ENCODE measurements at places on chromosomes 1 and 21.

DNA sequence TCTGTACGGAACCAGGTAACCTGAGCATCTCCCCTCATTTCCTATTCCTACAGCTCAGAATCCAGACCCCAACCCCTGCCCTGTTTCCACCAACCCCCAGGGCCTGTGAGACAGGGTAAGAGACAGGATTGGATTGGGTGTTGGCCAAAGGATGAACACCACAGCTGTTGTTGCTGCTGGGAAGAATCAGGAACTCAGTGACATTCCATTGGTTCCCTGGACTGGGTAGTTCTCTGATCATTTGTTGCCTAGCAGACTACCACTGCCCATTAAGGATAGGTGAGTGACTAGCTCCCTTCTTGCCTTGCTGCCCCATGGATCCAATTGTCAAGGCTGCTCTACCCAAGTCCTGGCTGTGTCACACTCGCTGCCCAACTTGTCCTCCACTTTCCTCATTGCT lies 10.0 kb downstream of the NCSTN start:
- DNase-seq: no peak

DNA sequence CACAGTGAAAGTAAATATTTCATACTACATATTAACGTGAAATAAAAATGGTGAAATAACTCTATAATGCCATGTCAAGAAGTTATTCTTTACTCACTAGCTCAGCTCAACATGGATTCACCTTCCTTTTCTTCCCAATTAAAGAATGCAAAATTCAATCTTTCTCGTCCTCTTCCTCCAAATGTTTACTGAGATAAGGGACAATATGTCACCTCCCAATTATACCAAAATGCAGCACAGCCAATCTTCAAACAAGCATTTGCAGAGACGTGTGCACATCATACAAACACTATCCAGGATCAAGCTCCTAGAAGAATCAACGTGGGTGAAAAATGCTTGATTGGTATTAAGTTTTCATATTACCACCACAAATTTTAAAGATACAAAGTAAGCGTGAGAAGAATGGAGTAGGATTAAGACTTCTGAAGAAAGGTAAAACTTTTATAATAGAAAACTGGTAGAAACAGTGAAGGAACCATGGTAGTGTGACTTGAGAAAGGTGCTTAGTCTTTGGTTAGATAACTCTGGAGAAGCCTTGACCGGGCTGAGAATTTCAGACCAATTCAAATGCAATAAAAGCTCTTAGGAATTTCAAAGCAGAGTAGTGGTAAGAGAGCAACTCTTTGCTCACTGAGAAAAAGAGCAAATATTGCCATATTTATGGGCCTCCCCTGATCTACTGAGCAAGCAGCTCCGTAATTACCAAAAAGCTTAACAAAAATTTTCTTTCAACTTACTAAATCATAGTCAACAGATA lies 7.2 kb downstream of the PTP4A2 start:
- DNase-seq: no peak

DNA sequence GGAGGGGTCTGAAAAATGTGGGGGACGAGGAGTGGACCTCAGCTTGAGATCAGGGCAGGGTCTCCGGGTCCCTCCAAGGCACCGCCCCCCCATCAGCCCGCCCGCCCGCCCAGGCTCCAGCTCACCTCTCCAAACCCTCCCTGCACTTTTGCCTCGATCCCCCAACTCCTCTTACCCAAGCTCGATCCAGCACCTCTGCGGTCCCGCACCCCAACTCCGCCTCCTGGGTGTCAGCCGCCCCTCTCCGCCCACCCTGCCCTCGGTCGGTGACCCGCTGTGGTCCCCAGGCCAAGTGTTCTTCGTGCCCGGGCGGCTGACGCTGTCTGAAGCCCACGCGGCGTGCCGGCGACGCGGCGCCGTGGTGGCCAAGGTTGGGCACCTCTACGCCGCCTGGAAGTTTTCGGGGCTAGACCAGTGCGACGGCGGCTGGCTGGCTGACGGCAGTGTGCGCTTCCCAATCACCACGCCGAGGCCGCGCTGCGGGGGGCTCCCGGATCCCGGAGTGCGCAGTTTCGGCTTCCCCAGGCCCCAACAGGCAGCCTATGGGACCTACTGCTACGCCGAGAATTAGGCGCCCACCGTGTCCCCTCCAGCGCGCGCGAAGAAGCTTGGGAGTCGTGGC lies 5.7 kb downstream of the HAPLN2 start:
- no peak for DNase-seq

DNA sequence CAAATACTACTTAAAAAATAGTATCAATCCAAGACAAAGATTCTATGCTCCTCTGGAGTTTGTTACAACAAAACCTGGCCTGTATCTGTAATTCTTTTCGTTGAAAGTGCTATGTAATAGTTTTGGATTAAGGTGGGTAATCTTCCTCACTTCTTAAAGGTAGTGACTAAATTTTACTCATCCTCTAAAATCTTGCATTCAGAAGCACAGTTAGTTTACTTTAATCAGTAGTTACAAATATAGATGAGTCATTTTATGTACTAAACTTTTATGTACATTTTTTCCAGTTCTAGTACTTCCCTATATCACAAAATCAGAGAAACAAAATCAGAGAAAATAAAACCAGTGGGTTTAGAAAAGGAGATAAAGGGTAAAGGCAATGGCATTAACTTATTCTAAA lies 51.3 kb downstream of the ZNHIT6 start:
- DNase-seq: no peak

- peak; percentile 62 for DNase-seq
Observed at GRCh38 chr1:172826096-172826741, 167.3 kb downstream of the FASLG start.

DNA sequence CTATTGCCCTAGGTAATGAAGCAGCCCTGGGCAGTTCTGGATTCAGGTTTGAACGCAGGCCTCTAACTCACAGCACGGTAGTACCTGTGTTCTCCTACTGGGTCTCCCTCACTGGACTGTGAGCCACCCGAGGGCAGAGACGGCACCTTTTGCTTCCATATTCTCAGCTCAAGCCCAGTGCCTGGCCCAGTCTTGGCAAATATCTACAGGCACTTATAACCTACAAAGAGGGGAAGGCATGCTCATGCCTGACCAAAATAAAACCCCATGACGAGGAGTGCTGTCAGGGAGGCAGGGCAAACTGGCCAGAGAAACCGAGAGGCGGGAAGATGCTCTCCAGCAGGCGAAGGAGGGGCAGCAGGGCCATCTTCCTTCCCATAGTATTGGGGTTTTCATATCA lies 91.1 kb downstream of the DDX20 start:
- DNase-seq: no peak

DNA sequence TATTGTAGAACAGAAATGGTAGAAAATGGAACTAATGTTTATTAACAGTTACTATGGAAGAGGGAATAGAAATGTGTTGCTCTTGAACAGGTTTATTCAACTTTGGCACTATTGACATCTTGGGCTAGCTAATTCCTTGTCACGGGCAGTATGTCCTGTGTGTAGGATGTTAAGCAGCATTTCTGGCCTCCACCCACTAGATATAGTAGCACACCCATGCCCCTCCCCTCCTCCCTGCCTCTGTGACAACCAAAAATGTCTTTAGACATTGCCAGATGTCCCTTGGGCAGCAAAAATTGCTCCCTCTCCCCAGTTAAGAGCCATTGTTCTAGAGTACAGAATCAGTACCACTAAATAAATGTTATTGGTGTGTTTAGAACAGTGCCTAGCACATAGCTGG lies 91.4 kb upstream of the TPTE start:
- DNase-seq: no peak

DNA sequence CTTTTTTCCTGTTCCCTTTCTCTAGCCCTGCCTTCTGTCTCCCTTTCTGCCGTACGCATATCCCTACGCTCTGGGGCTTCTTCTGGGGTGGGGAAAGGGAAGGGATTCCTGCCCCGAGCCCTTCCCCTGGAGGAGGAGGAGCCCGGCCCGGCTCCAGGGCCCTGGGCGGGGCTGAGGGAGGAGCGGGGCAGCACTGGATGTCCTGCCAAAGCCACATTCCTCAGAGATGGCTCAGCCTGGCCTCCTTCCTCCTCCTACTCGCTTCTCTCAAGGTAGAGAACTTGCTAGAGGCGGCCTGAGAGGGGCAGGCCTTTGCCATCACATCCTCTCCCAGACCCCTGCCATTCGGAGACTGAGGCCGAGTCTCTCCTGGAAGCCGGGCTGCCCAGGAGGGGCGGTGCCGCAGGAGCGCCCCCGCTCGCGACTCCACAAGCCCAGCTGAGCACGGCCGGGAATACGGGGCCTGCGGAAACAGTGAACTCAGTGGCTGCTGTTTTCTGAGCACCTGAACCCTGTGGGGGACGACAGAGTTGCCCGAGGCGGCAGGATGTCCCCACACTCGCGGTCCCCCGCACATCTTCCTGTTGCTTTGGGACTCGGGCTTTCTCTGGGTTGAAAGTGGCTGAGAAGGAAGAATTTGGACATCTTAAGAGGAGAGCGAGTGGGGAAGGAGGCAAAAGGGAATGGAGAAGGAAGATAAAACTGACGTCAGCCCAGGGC lies 12.2 kb downstream of the ADAMTSL4 start:
- peak; percentile 95 for DNase-seq

DNA sequence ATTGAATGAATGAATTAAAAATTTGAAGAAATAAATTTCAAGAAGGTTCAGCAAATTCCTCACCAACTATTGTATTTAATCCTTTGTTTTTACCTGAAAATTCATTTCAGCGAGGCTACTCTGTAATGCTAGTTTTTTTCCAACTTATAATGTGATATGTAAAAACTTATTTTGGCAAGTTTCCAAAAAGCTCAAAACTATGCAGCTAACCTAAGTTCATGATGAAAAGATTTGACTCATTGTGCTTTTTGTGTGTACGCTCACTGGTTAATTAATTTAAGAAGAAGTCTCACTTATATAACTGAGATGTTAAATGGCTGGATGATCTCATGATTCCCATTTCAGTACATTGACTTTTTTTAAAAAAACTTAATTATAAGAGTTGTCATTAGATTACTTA lies 196.0 kb upstream of the SAMSN1 start:
- no peak for DNase-seq

- DNase-seq: no peak
Observed at GRCh38 chr1:77571642-77572041, 110.8 kb downstream of the ZZZ3 start.

GRCh38 chr1:46043458-46044017 lies 88.9 kb downstream of the PIK3R3 start:
- no peak for DNase-seq

- DNase-seq: no peak
Observed at GRCh38 chr1:83625646-83626045, 373.3 kb downstream of the TTLL7 start.

- DNase-seq: no peak
Observed at GRCh38 chr21:40158366-40158765, 291.1 kb downstream of the PCP4 start.

DNA sequence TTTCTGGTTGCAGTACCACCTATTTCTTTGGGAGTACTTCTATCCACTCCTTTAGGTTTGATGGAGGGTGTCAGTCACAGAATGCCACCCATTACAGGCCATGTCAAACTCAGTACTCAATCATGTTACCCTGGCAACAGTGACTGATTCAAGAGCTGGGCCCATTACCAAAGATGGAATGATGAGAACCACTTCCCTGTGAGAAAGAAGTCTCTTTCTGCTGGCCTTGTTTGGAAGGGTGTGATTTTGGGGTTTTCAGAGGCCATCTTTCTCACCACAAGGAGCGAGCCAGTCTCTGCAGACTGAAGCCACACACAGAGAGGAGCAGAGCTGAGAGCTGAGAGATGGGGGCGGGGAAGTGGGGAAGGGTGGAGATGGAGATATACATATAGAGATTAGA lies 13.9 kb upstream of the STUM start:
- no peak for DNase-seq

GRCh38 chr1:116006486-116006964 lies 30.2 kb downstream of the SLC22A15 start:
- DNase-seq: no peak

DNA sequence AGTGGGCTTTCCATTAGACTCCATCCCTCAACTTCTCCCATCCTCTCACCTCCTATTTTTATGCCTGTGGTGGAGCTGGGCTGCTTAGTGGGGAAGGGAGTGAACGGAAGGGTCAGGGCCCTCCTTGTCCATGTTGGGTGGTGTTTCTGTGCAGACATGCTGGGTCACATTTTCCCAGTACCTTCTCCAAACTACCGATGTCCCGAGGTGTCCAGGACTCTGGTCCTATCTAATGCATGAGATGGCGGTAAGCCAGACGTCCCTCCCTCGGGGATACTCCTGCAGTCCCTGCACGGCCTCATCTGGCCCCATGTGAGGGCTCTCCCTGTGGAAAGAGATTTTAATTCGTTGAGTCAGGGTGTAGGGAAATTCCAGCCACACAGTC lies 61.0 kb downstream of the OBSCN start:
- no peak for DNase-seq

DNA sequence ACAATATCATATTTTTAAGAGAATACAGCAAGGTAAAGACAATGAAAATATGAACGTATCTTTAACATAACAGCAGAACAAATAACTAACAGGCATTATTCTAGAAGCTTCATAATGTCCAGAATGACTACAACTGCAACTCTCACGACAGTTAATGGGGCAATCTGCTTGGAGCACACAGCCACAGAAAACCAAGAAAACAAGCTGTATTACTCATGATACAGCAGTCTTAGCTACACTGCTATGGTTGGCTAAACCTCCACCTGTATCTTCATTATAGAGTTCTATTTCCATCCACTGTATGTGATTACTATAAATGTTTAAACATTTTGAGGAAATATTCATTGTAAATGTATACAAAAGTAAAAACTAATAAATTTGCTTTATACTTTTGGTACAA lies 139.9 kb downstream of the DPYD start:
- DNase-seq: no peak

- DNase-seq: no peak
Observed at GRCh38 chr21:43919871-43920801, 55.1 kb downstream of the AGPAT3 start.

- no peak for DNase-seq
Observed at GRCh38 chr1:157868654-157869053, 27.0 kb upstream of the CD5L start.

GRCh38 chr1:70896224-70896623 lies 151.4 kb downstream of the PTGER3 start:
- DNase-seq: no peak
